ENCODE measurements at places on chromosomes 2 and 18. TPM values are rescaled to one million over a fixed set of nuclear protein-coding genes. Genes with fewer than 3 reads are reported as not detected.

- peak; percentile 54 for DNase-seq
Observed at GRCh38 chr2:18925296-18925695, 335.9 kb upstream of the NT5C1B start.

- DNase-seq: no peak
Observed at GRCh38 chr2:23782126-23782525, 144.8 kb downstream of the ATAD2B start.

DNA sequence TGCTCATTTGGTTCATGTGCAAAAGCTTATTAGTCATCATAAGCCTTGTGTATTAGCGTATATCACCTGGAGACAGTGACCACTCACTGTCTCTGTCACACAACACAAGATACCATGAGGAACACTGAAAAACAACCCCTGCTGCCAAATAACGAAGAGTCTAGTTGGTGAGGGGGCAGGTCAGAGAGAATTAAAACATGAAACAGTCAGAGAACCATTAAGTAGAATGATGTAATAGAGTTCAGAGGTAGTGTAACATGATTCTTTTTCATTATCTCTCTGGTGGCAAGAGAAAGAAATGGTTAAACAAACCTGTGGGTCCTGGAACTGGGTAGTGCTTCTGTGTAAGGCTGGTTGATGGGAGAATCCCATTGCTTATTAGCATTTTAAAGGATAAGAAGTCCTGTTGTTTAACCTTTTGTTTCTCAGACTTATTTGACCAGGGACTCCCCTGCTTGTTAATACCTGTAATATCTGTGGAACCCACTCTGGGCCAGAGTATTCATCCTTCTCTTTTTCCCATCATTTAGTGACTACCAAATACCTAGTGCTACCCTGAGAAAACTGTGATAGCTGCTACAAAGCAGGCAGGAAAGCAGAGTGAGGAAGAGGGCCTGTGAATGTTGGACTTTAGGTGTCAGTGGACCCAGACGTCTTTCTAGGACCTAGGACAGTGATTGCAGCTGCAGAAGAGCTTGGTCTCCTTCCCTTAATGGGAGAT, 38.0 kb downstream of the PTRHD1 start:
- DNase-seq: no peak

- no peak for DNase-seq
Observed at GRCh38 chr18:47809420-47809819, 121.0 kb downstream of the SMAD2 start.

DNA sequence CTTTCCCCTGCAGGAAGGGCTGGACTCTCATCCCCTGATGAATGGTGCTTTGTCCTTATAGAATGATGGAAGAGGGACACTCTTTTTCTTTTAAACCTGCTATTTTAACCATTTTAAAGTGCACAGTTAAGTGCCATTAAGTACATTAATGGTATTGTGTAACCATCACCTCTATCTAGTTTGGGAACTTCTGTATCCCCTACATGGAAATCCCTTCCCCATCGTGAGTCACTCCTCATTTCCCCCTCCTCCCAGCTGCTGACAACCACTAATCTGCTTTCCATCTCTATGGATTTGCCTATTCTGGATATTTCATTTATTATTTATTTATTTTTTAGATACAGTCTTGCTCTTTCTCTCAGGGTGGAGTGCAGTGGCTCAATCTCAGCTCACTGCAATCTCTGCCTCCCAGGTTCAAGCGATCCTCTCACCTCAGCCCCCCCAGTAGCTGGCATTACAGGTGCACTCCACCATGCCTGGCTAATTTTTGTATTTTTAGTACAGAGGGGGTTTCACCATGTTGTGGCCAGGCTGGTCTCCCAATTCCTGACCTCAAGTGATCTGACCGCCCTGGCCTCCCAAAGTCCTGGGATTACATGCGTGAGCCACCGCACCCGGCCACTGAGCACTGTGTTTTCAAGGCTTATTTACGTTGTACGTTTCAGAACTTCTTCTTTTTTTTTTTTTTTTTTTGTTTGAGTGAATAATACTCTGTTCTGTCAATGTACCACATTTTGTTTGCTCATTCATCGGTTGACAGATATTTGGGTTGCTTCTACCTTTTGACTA, 15.8 kb downstream of the DGKD start:
- no peak for DNase-seq

- no peak for DNase-seq
Observed at GRCh38 chr2:219452361-219453317, 18.0 kb downstream of the SPEG start.

- no peak for DNase-seq
Observed at GRCh38 chr2:5569256-5569655, 122.9 kb upstream of the SOX11 start.

GRCh38 chr18:9103376-9103873, 926 bp downstream of the NDUFV2 start:
- DNase-seq: no peak

DNA sequence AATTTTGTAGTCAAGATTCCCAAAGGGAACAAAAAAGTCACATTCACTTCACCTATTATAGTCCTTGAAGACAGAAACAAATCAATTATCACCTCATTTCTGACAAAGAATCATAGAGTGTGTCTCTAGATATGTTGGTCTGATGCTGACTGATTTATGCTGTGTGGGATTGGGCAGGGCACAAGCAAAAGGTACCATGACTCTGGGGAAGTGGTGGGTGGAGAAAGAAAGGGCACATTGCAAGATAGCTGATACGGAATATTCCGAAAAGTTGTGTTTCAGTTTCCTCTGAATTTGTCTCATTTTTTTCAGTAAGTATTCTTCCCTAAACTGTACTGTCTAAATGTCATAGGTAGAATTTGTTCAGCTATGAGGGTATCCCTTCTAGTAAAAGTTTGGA, 268.0 kb downstream of the MREG start:
- DNase-seq: no peak

DNA sequence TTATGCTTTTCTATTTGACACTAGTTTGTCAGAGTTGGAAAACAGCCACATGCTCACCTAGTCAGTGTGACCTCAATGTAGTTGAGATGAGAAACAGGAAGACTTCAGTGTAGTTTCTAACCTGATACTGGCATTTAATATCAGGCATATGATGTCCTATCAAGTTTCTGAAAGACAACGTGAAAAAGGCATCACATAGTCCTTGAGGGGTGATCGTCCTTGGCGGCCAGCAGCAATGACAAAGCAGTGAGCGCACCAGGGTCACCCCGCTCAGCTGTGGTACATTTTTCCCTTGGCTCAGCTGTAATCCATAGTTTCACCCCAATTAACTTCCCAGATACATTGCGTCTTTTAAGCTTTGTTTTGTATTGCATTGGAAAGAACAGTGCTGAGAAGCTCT, 4.3 kb downstream of the HSPE1 start:
- no peak for DNase-seq

DNA sequence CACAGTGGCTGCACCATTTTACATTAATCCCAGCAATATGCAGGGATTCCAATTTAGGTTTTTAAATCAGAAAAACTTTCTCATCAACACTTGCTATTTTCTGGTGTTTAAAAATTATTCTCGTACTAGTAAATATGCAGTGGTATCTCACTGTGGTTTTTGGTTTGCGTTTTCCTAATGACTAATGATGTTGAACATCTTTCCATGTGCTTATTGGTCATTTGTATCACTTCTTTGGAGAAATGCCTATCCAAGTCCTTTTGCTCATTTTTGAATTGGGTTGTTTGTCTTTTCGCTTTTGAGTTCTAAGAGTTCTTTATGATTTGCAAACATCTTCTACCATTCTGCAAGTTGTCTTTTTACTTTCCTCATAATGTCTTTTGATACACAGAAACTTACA, 62.1 kb upstream of the TCF7L1 start:
- DNase-seq: no peak

- DNase-seq: no peak
Observed at GRCh38 chr2:211373203-211373602, 816.8 kb downstream of the CPS1 start.

- DNase-seq: no peak
Observed at GRCh38 chr2:112108178-112108832, 29.9 kb upstream of the FBLN7 start.

DNA sequence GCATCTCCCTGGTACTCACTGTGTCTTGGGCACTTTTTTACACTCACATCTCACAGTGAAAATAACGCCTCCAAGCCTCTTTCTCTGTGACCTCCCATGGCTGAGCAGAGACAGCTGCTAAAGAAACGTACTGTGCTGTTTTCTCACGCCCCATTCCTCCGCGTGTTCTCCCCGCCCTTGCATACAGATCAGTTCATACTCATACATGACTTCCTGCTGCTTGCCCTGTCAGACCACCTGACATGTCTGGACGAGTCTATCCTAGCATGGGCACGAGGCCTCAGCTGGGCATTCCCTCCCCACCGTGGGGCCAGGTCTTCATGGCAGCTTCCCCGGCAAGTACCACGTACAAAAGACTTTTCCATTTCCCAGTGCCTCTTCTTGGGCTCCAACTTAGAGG, 21.2 kb upstream of the IL1A start:
- DNase-seq: no peak

GRCh38 chr18:77222464-77222863, 27.2 kb upstream of the GALR1 start:
- DNase-seq: no peak

DNA sequence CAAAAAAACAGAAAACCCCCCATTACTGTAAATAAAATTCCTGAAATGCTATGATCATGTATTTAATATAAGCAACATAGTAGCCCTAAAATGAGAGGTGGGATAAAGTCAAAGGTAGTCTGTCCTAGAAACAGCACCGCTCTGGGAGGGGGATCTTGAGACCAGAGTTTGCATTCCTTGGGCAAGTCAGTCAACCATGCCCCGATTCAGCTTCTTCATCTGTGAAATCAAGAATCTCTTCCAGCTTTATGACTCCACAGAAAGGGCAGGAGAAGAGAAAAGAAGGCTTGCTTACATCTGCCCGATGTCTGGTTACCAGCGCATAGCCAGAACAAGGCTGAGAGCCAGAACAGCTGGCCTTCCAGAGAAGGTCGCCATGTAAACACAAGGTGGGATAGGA, 2.1 kb upstream of the FBLN7 start:
- peak; percentile 46 for DNase-seq

GRCh38 chr2:143159486-143159840, 30.2 kb downstream of the ARHGAP15 start:
- DNase-seq: no peak

GRCh38 chr2:120531365-120531764, 185.4 kb downstream of the INHBB start:
- no peak for DNase-seq

DNA sequence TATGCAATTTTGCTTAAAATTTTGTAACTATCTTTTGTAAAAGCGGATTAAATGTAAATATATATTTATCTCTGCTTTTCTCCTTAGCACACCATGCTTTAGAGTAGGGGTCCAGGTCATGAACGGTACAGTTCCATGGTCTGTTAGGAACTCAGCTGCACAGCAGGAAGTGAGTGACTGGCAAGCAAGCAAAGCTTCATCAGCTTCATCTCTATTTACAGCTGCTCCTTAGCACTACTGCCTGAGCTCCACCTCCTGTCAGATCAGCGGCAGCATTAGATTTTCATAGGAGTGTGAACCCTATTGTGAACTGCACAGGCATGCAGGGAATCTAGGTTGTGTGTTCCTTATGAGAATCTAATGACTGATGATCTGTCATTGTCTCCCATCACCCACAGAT, 959.0 kb upstream of the SLC39A10 start:
- DNase-seq: no peak

DNA sequence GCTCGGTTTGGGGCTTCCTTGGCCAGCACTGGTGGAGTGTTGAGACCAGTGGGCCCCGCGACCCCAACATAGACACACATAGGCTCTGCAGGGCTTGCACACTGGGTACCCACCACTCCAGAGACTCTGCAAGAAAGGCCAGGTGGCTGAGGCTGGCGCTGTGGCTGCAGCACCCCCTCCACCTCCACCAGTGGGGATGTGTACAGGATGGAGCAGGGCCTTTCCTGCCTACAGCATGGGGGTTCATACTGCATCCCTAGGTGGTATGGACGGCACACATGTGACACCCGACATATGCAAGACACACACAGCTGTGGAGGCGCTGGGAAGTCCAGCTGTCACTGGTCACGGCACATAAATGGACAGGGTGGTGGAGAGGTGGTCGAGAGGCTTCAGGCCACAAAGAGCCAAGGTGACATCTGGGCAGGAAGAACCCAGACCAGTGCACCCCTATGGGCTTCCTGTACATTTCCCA, 1.3 kb downstream of the RNPEPL1 start:
- DNase-seq: no peak

DNA sequence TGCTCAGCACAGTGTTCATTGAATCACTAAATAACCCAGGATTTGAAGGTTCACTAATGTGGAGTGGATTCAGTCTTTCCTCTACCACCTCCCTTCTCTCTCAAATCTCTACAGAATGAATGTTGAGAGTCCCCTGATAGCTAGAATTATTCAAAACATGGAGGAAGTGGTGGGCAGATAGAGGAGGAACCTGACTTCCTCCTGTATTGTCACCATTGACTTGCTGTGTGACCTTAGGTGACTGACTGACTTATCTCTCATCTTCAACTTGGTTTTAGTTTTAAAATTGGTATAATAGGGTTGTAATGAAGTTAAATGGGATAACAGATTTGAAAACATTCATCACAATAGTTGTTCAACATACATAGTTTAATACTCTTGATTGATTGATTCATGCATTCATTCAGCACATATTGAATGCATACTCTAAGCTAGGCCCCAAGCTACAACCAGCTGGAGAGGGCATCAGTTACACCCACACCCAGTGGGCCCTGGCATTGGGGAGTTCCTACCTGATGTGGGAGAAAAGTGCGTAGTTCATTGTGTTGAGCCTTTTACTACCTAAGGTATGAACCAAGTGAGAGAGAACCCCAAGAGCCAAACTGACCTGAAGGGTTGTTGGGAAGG, 96.0 kb downstream of the WDR7 start:
- DNase-seq: no peak

GRCh38 chr2:230634146-230634545, 78.5 kb upstream of the CAB39 start:
- DNase-seq: no peak

- DNase-seq: no peak
Observed at GRCh38 chr18:55584201-55584600, 3.8 kb downstream of the TCF4 start.

- no peak for DNase-seq
Observed at GRCh38 chr2:240561325-240561971, 1.3 kb downstream of the DUSP28 start.

The MCM6 gene
- 71.3 TPM for total RNA-seq

The NT5C1B gene
- not detected for total RNA-seq

The FSIP2 gene
- total RNA-seq: under 0.01 TPM

The UGT1A10 gene
- total RNA-seq: not detected

The PAIP2B gene
- total RNA-seq: 0.87 TPM

The CNGA3 gene
- not detected for total RNA-seq

The ANKRD53 gene
- total RNA-seq: 0.75 TPM

The ZNF521 gene
- 12.2 TPM for total RNA-seq

The TMEM17 gene
- 3.5 TPM for total RNA-seq

The EGR4 gene
- 0.07 TPM for total RNA-seq

The PROM2 gene
- 5.1 TPM for total RNA-seq

The EMILIN1 gene
- 0.80 TPM for total RNA-seq

The CACNB4 gene
- 0.14 TPM for total RNA-seq

The MAP3K19 gene
- total RNA-seq: not detected
